ENCODE measurements at places on chromosomes 4 and X.

- no peak for DNase-seq
These were observed 341.4 kb downstream of the DHRSX start for GRCh38 chrX:2159393-2159792.

DNA sequence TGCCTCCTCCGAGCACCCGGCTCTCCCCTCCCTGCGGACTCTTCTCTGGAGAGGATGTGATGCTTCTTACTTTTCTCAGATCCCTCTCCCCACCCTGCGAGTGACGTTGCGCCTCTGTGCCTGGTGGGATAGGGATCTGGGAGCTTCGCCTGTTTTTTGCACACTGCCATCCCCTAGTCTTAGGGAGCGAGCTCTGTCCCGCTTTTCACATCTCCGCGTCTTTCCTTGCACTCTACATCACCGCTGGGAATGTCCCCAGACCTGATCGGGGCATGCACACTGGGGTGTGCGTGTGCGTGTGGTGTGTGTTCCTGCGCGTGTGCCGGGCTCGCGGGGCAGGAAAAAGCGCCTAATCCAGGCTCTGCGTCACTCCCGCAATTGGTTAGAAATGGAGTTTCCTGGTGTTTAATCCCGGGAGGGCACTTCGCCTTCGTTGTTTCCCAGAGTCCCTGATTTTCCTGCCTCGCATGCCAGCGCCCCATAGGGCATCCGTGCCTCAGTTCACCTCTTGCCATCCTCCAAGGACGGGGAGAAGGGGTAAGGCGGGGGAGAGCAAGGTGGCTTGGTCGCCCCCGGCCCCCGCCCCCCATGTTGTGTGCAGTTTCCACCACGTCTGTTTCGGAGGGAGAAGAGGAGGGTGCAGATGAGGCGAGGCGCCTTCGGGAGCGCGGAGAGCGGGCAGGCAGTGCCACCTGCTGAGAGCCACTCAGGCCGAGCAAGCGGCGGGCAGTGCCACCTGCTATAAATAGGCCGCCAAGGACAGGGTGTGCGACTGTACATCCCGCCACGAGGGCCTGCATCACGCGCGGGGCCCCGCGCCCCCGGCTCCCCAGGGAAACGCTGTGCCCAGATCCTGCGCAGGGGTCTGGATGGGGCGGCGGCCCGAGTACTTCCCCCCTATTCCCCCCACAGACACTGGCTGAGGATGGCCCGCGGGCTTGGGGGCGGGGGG, 759 bp upstream of the TBC1D1 start:
- DNase-seq: no peak

GRCh38 chrX:71533516-71533850, 579 bp downstream of the OGT start:
- no peak for DNase-seq

GRCh38 chr4:5416637-5417036, 291.7 kb downstream of the EVC2 start:
- DNase-seq: no peak

Data from muscle of back (tissue), 13 donors.